ENCODE measurements at places on chromosomes 3 and 15.

GRCh38 chr3:196868297-196868661 lies 559 bp downstream of the SENP5 start:
- peak; percentile 34 for DNase-seq

DNA sequence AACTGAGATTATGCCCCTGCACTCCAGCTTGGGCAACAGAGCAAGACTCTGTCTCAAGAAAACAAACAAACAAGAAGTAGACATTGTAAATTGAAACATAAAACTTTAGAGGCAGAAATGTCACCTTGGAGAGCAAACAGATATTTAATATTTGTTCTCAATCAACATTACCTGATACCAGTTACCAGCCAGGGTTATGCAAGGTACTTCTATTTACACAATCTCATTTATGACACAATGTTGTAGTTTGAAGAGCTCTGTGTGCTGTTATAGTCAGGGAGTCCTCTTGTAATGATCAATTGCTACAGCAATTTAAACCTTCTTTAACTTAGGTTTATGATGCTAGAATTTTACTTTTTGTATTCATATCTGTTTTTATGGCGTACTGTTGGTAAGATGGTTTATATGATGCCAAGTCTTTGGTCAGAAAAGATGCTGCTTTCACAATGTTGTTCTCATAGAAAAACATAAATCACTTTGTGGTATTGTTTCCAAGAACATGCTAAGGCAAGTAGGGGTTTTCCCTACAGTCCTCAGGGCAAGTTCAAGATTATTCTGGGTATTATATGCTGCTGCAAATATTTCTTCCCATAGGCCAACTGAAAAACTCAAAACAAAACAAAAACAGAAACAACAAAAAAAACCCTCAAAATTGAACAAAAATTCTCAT lies 173.5 kb downstream of the TNIK start:
- DNase-seq = peak; percentile 12

DNA sequence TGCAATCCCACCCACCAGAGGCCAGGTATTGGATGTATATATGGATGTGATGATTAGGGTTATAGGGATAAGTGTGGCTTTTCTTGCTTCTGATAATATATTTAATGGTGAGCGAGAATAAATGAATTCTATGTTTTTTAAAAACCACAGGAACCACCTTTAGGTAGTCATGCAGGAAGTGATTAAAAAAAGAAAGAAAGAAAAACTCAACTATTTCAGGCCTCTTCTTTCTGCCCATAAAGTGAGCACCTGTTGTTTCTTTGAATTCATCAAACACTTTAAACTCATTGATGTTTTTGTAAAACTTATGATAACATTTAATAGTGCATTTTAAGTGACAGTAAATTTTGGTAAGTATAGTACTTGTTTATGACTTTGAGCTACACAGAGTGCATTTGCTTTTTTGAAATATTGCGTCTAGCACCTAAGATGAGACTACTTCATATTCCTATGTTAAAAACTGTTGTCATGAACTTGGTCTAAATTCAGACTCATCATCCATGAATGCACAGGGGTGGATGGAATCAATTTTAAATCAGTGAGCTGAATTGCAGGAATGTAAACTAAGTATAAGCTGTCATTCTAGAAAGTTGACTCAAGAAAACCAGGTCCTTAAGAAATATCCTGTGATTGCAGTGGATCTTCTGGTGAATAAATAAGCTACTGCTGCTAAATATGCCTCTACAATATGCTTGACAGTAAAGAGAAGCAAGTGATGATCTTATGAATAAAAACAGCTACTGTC lies 764.4 kb upstream of the NECTIN3 start:
- no peak for DNase-seq

DNA sequence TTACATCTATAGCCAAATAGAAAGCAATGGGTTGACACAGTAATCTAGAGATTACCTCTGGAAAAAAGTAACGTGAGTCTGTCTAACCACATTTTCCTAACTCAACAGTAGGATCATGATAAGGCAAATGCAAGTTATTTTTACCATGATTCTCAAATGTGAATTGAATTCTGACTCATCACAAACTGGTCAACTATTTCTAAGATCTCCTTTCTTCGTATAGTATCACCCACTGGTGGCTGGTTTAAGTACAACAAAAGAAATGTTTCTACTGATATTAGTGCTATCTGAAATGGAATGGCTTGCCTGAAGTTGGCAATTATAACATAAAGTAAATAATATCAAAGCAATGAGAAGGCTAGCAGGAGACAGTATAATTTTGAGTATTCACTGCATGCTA lies 102.2 kb downstream of the ABI3BP start:
- peak; percentile 84 for DNase-seq

DNA sequence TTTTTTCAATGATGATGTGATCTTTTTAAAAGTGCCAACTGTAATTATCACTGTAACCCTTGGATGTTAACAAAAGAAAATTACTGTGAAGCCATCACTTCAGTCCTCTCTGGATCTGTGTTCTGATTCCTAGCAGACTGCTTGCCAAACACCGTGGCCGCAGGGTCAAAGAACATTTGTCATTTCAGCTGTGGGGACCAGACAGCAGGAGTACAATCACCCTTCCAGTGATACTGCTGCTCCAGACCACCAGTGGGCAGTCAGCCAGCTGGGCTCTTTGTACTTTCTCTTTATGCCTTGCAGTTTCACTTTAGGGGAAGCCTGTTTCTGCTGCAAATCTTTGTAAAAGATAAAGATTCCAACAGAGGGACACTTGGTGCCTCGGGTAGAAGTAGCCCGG lies 770.0 kb downstream of the GRM7 start:
- DNase-seq = peak; percentile 97

GRCh38 chr15:79036323-79036722 lies 54.3 kb downstream of the RASGRF1 start:
- DNase-seq = no peak
